ENCODE measurements at places on chromosomes 1 and 21.

DNA sequence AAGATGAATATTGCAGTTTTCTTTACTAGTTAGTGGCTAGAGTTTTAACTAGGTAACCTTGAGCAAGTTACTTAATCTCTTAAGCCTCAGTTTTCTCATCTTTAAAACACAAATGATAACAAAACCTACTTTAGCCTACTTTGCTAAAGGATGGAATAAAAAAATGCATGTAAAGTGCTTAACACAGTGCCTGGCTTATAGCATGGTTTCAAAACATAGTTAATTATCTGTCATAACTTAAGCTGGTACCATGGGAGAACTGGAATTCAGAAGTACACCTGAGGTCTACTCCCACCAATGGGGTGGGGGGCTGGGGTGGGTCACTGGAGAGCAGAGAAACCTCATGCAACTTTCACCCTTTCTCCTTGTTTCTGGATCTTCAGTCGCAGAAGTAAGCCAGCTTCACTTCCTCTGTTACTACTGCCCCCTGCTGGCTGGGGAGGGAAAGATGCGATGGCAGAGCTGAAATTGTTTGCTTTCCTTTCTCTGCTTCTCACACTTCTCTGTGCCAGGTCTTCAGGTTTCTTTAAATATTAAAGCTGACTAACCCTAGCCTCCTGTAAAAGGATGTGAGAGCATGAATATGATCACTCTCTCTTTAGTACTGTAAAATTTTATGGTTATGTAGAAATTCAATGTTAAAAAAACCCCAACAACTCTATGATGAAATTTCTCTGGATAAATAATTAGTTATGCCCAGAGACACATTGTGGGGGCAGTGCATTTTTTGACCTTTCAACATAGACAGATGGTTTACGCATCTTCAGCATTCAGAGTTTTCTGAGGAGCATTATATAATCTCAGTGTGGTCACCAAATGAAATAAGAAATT, 324.2 kb downstream of the HLX start:
- peak; percentile 29 for DNase-seq

GRCh38 chr21:37168666-37169065, 95.6 kb downstream of the TTC3 start:
- no peak for DNase-seq

GRCh38 chr1:160951443-160952128, 3.0 kb downstream of the ITLN2 start:
- peak; percentile 60 for DNase-seq

- no peak for DNase-seq
Measured at GRCh38 chr1:11990303-11991032, 10.2 kb downstream of the MFN2 start.

DNA sequence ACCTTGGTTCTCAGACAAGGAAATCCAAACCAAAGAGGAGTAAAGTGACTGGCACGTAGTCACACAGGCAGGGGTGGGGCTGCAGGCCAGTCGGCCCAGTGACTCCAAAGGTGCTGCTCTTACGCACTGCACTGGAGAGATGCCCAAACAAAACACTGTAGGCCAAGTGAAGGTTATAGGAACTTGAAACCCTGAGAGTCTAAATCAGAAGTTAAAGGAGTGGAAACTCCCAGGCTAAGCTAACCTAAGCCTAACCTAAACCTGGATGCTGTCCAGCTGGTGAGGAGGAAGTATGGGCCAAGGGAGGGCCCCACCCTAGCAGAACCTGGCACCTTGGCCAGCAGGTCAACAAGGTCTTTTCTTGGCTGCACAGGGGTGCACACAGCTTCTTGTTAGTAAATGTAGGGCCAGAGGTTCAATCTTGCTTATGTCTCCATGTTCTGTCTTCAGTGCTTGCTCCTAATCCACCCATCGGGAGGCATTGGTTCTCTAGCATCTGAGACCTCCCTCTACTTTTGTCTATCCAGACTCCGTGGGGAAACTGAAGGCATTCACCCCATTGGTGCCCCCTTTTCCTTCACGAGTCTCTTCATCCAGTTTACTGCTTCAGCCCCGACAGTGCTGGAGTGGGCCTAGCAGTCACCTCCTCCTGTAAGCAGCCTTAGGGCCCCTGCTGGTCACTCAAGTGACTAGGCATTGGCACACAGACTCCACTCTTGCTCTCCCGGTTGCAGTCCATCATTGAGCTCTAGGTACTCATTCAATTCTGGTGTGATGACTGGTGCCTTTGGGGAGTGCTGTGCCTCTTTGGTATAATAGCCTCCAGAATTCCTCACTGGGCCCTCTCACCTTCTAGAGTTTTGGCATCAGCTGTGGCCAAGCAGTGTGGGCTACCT, 12.9 kb upstream of the TMEM125 start:
- no peak for DNase-seq

DNA sequence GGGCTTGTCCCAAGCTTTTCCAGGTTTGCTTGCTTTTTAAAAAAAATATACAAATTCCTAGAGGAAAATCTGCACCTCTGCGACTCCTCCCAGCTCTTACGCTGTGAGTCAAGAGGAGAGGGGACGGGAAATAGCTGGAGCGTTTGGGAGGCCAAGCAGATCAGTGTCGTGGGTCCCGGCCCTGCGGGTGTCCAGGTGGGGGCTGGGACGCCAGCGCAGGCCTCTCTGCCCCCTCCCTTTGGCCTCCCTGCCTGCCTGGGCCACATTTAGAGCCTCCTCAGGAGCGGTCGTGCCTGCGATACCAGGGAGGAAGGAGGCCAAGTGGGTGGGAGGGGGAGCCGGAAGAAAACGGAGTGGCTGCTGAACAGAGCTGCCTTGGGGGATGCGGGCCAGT, 9.0 kb downstream of the WNT4 start:
- DNase-seq, result no peak

DNA sequence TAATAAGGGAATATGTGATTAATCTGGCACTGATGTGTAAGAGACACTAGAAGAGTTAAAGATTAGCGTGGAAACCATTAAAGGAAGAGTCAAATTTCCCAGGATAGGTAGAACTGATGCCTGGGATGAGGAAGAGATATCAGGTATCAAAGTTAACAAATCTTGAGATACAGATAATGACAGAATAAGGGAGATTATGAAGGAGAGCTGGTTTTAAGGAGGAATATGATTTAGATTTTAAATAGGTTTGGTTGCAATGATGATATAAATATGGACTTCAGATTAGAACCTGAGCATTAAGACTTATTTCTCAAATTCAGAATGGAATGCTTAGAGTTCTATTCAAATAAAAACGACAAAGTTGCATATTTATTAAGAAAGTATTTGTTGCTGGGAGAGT, 26.2 kb downstream of the MAGI3 start:
- DNase-seq, result no peak

- no peak for DNase-seq
Measured at GRCh38 chr1:212237651-212238050, 47.6 kb upstream of the PPP2R5A start.

DNA sequence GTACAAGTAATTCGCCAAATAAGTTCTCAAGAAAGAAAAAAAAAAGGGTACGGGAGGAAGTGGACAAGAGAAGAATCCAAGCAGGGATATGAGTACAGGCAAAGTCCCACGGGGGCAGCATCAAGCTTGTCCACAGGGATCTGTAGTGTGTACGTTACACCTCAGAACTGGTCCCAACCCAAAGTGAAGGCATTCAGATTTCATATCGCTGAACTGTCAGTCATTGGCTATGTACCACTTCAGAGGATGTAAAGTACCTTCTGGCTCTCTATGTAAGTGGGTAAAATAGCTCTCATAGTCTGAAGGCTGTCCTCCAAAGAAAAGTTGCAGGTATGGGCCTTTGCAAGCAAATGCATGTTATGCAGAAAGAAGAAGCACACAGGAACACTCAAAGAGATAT, 8.1 kb upstream of the CLCA4 start:
- no peak for DNase-seq

GRCh38 chr1:65812065-65812464, 19.4 kb downstream of the PDE4B start:
- DNase-seq, result no peak

Measured in posterior cingulate gyrus (tissue), 11 donors.